ENCODE measurements at places on chromosomes 6 and 20.

DNA sequence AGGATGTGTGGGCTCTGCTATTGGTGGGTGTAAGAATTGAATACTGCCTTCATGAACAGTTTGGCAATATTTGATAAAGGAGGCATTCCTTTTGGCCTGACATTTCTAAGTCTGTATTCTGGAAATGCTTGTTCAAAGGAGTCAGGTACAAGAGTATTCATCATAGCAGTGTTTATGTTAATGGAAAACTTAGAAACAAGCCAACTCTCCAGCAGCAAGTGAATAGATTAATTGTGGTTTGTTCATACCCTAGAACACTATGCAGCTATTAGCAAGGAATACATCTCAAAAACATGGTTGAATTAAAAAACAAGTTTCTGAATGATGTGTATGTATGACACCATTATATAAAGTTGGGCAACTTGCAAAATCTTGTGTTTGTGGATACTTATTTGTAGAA lies 195.8 kb downstream of the ZFAND3 start:
- DNase-seq: no peak

DNA sequence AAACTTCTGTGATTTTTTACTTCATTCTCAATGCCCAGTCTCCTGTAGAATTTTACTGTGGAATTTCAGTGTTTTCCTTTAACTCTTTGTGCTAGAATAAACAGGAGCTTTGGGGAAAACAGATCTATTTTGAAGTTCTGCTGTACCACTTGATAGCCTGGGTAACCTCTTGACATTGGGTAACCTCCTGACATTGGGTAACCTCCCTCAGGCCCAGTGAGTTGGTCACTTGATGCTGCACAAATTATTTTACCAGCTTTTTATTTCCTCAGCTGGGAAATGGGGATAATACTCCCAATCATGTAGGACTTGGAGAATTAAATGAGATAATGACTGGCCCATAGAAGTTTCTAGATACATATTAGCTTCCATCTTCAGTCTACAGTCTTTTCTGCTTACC lies 137.3 kb upstream of the TOP1 start:
- no peak for DNase-seq

DNA sequence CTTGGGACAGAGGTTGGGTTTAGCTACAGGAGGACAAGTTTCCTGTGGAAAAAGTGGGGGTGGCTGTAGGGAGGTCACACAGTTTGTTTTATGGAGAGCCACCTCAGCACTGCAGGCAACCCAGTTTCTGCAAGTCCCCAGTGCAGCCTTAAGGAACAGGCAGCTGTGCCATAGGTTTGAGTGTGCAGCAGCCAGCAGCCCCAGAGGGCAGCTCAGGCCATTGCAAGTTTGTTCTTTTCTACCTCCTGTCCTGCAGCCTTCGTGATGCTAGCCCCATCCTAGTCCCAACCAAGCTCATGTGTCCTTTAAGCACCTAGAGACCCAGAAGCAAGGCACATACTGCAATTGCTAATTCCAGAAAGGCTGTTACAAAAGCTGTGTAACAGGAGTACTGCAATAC lies 58.8 kb downstream of the ZBTB9 start:
- DNase-seq: no peak

- DNase-seq: no peak
These were observed 43.9 kb upstream of the GJE1 start for GRCh38 chr6:142088858-142089216.

- DNase-seq: no peak
These were observed 46.9 kb downstream of the PRDM1 start for GRCh38 chr6:106133040-106133439.

DNA sequence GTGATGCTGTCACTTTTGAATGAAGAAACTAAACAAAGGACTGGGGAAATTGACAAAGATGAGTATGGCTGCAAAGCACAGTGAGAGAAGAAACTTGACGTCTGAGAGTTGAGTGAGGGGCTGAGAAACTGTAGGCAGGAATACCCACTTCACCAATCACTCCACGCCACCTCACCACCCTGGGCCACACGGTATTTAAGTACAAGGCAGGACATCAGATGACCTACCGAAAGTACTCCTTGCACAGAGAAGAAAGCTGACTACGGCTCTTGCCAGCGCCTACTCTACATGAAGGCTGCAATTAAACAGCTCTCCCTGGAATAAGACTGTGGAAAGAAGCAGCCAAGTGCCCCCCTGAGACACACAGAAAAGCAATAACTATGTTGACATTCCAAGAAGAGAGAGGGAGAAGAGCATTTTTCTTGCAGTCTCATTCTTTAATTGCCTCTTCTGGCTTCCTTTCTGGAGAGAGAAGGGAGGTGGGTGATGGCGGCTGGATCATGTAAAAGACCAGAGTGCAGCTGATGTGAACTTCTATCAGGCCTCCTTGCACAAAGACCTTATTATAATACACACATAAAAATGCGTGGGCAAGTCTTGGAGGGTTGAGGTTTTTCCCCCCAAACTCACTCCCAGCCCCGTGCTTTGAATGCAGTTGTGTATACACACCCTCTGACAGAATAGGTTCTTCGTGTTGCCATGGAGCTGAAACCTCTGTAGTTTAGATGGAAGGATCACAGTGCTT lies 44.6 kb downstream of the HIVEP2 start:
- DNase-seq: no peak

- no peak for DNase-seq
These were observed 3.9 kb downstream of the MAP7 start for GRCh38 chr6:136546331-136546730.

DNA sequence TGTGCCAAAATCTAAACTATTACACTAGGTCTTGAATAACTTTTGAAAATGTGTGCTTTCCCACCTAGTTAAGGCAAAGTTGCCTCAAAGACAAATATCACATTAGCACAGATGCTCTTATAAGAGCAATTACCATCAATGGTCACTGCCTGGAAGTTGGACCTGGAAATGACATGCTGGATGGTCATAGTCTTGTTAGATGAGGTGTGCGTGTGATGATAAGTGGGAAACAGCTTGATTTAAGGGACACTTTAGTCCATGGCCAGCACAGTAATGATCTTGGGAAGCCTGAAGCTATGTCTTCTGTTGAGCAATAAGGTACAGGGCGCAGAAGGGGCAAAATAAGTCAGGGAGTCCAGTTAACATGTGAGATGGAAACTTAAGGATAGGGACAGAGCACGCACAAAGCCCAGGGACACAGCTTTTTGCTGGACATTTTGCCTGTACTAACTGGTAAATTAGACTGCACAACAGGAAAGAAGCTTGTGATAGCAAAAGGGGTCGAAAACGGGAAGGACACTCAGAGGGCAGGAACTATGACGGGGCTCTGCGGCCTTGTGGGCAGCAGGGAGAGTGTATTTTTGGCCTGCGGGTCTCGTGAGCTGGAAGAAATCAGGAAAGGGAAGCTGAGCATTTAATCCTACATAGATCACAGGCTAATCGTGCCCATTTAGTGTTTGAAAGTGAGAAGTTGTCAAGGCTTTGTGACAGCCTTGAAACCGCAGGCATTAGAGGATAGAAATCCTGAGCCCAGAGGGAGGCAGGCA lies 66.7 kb upstream of the BMP2 start:
- DNase-seq: no peak

DNA sequence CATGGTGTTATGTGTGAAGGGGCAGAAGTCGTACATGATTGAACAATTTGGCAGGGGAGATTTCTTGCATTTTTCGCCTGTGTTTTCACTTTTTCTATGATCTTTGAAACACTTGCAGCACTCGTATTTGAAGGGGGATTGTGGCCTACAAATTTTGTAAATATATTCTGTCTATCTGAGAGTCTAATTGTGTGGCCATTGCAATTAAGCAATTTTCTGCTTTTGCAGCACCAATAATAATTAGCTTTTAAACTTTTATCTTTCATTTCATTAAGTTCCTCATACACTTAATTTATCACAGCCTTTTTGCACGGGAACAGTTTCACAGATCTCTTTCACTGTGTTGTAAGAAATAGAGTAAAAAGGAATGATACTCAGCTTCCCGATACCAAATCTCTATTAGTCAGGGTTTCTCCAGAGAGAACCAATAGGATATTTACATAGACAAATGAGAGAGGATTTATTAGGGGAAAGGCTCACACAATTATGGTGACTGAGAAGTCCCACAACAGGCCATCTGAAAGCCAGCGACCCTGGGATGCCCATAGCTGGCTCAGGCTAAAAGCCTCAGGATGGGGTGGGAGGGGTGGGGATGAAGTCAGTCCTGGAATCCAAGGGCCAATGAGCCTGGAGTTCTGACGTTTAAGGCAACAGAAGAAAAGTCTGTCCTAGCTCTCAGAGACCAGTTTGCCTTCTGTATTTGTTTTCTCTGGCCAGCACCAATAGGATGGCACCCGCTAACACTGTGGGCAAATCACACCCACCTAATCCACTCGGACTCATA lies 58.3 kb downstream of the KIF6 start:
- no peak for DNase-seq

- DNase-seq: no peak
These were observed 13.1 kb downstream of the PRDM1 start for GRCh38 chr6:106099235-106099537.

DNA sequence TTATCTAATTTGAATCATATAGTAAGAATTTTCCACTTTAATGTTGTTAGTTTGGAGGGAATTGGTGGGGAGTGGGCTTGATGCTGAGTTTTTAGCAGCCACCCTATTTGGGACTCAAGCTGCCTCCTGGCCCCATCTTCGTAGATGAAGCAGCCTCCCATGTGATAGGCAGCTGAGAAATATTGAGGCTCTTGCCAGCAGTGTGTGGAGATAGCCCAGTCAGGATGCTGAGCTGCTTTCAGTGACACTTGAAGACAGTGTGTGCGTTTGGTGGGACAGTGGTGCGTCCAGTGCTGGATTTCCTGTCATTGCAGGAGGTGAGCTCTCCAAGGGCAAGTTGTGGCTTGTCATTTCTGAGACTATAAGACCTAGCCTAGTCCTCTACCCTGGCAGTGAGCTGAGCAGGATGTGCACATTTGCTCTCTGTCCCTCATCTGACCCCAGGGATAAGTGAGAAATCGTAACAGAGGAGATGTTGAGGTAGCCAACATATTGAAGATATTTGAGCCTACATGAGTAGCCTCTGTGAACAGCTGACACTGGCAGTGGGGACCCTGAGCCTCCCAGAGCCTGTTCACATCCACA lies 47.9 kb upstream of the RNF8 start:
- DNase-seq: no peak

DNA sequence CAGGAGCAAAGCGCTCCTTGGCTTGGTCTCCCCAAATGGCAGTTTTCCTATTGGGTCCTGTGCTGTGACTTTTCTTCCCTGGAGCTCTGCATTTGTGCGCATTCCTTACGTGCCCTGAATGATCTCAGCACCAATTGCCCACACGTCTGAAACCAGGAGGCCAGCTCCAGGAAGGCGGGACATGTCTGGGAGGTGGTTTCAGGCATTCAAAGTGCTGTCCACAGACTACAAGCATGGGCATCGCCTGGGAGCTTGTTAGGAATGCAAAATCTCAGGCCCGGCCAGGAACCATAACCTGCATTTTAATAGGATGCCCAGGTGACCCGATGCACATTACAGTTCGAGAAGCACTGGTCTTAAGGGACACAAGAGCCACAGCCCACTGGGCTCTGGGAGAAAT lies 239.6 kb downstream of the ANKRD60 start:
- no peak for DNase-seq

GRCh38 chr20:60097285-60097684 lies 139.1 kb downstream of the CDH26 start:
- DNase-seq: no peak

DNA sequence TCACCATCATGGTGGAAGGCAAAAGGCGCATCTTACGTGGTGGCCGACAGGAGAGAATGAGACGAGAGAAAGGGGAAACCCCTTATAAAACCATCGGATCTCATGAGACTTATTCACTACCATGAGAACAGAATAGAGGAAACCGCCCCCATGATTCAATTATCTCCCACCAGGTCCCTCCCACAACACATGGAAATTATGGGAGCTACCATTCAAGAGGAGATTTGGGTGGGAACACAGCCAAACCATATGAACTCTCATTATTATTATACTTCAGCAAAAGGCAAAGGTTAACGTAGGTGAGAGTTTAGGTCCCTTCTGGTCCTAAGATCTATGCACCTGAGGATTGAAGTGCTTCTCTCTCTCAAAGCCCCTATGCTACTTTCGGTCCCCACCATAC lies 2.4 kb upstream of the PFDN4 start:
- DNase-seq: no peak

GRCh38 chr6:72798196-72798595 lies 176.3 kb downstream of the KCNQ5 start:
- no peak for DNase-seq

GRCh38 chr6:161169035-161169434 lies 104.8 kb downstream of the AGPAT4 start:
- DNase-seq: no peak

DNA sequence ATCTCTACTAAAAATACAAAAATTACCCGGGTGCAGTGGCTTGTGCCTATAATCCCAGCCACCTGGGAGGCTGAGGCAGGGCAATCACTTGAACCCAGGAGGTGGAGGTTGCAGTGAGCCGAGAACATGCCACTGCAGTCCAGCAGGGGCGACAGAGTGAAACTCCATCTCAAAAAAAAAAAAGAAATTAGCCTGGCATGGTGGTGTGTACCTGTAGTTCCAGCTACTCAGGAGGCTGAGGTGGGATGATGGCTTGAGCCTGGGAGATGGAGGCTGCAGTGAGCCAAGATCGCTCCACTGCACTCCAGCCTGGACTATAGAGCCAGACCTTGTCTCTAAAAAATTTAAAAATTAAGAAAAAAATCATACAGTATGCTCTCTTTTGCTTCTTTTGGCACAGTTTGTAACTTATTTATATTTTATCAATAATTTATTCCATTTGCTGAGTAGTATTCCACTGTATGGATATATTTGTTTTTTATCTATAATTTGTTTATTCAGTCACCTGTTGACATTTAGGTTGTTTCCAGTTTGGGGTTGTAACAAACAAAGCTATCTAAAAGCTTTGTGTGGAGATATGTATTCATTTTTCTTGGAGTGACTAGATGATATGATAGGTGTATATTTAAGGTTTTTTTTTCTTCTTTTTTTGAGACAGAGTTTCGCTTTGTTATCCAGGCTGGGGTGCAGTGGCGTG lies 8.0 kb upstream of the MYBL2 start:
- no peak for DNase-seq

- DNase-seq: no peak
These were observed 14.5 kb downstream of the TAF4 start for GRCh38 chr20:62051144-62051543.

- no peak for DNase-seq
These were observed 148.7 kb downstream of the PRL start for GRCh38 chr6:22147921-22148776.

DNA sequence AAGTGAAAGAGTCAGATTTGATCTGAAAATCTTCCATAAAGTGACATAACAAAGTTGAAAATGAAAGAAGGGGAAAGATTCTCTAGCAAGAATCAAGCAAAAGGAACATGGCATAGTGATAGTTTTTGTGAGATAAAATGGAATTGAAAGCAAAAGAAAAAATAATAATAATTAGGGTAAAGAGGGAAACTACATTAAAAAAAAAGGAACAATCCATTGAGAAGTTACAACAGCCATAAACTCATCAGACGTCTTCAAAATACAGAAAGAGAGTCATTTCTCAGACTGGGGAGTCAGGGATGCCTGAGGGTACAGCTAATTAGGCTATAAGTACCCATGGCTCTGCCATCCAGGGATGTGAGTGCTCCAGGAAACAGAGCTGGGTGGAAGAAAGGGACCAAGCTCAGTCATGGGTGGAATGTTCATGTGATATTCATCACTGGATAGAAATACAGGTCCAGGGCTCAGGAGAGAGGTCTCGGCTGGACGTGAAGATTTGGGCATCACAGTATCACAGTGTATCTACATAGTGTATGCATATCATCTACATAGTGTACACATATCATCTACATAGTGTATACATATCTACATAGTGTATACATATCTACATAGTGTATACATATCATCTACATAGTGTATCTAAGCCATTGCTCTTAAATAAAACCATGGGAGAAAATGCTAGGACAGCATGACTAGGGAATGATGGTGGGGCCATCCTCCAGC lies 29.4 kb downstream of the DUSP22 start:
- no peak for DNase-seq
